ENCODE measurements at places on chromosomes 1 and 21. TPM values are rescaled to one million over a fixed set of nuclear protein-coding genes. Genes with fewer than 3 reads are reported as not detected.

DNA sequence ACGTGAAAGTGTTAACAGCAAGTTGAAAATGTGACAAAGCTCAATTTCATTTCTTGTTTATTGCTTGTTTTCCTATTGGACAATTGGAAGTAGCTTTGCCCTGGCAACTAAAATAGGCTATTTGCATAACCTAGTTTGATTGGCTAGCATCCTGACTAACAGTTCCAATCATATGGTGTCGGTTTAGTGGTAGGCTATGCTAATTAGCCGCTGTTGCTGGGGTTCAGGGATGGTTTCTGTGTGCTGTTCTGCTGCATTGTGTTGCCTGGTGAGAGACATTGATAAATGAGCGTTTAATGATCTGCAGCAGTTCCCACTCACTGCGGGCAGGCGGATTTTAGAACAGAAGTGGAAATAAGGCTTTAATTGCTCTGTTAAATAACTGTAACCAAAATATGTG, 68.5 kb downstream of the DYRK1A start:
- DNase-seq, result no peak

GRCh38 chr1:23593556-23594148, 34.4 kb upstream of the ID3 start:
- no peak for DNase-seq

DNA sequence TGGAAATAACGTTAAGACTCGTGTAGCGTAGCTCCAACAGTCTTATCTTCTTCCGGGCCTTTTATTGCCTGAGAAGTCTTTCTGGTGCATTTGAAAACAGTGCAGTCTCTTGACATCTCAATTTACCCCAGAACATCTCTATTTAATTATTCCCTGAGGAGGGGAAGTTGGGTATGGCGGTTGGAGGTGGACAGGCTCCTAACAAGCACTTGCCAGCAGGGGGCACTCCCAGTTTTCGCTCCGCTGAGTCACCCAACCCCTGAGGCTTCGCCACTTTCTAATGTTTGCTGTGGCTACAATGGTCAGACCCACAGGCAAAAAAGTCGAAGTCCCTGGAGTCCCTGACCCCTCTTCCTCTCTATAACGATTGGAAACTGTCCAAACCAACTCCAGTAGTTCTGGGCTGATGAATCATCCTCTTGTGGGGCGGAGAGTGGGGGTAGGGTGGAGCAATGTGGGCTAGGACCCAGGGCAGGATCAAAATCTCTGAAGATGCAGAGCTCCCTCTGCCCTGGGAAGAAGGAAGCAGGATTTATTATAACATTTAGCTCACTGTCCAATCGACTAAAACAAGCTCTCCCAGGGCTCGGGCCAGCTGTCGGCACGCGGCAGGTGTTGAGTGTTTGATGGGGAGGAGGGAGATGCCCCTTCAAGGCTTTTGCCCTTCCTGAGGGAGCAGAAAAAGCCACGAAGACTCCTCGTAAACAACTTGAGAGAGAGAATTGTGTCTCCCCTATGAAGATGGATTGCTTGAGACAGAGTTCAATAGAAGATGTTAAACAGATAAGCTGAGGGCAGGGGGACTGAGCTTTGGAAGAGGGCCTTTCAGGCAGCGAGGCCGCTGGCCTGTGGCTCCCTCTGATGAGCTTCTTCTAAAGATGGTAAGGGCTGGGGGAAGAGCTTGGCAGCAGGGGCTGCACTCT, 85.7 kb downstream of the BRINP2 start:
- peak; percentile 40 for DNase-seq

GRCh38 chr1:27525296-27526272, 35.6 kb upstream of the WASF2 start:
- DNase-seq, result peak; percentile 61

DNA sequence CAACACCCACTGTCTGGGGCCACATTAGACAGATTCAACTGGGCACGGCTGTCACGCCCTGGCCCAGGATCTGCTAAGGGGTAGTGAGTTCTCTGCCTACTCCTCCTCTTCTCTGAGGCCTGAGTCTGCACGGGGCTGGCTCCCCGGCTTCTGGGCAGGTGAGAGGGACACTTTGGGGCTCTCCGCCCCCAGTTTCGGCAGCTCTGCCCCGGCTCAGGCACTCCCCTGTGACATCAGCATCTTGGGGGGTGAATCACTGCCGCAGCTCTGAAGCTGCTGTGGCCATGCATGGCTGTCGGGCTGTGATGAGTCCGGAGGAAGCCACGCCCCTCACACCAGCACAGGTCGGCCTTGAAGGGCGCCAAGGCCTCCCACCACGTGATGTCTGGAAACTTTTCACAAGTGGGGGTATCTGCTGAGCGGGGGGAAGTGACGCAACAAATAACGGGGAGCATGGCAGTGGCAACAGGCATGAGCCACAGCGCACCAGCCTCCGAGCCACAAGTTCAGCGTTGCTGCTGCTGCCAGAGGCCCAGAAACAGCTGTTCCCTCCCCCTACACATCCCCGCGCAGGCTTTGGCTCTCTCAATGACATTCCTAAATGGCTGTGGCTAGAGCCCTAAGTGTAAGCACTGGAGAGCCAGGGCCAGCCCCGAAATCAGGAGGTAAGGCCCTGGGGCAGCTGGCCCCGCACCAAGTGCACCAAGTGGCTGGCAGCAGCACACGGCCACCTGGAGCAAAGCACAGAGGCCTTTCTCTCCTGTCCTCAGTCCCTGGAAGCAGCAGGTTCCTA, 26.3 kb downstream of the ZBTB17 start:
- peak; percentile 74 for DNase-seq

- DNase-seq, result no peak
Observed at GRCh38 chr1:100604372-100604771, 66.4 kb downstream of the GPR88 start.

DNA sequence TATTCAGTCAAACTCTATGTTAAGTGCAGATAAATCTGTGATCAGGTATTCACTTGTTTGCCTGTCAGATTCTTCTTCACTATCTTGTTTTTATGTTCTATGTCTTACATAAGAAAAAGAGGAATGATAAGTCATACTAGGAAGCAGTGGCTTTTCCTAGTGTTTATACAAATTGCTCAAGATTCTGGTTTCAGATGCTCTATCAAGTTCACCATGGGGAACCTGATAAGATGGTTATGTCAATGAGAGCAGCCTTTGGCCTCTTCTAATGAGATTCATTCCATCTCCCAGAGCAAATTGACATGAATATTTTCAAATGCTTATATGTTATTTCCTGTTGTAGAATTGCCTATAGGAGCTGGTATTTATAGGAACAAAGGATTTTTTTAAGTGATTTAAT, 218.8 kb upstream of the TMPRSS15 start:
- no peak for DNase-seq

- no peak for DNase-seq
Observed at GRCh38 chr1:64478594-64479470, 8.9 kb downstream of the CACHD1 start.

DNA sequence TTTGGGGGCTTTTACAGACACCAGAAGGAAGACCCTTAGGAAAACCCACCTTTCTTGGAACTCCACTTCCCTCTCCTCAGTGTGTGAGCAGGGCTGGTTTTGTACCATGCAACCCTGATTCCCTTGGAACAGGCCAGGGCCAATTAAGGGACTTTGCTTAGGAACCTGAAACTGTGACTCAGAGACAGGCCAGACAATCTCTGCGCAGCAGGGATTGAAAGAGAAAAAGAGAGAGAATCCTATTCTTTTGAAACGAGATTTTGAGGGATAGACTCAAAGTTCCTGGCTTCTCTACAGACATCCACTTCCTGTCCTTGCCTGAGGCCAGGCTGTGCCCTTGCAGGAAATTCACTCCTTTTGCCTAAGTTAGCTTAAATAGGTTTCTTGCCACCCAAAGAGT, 23.1 kb upstream of the C1orf198 start:
- DNase-seq, result no peak

DNA sequence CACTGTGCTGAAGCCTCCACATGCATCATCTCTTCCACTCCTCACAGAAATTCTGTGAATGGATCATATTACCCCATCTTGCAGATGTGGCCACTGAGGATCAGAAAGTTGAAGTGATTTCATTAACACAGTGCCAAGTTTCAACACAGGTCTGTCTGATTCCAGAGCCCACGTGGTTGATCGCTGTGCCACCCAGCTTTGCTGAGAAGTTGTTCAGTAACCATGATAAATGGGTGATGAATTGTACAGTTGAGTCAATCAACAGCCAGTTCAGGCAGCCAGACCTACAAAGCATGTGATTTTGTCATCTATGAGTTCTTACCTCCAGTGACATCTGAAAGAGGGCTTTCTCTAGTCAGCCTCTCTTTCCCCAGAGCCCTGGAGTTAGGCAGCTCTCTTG, 61.8 kb upstream of the GRHL3 start:
- DNase-seq, result no peak

- no peak for DNase-seq
Observed at GRCh38 chr1:38055965-38056364, 9.4 kb upstream of the POU3F1 start.

DNA sequence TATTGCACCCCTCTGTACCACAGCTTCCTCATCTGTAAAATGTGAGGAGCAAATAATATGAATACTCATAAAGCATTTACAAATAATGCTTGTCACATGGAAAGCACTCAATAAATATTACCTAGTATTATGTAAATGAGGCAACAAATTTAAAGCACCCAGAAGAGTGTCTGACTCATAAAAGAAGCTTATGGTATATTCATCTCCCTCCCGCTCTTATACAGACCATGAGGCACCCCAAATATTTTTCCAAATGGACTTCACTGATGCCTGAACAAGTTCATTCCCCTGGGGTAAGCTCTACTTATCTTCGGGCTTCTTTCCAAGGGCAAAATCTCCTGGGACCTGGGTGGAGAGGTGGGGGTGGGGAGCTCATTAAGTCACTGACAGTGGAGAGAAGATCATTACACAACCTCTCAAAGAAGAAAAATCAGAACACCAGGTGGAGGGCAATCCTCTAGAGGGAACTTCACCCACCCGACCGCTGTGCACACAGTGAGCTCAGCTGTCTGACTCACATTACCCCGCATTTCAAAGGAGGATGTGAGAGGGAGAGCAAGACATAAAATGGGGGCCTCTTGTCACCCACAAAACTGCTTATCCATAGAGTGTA, 166.2 kb downstream of the ASTN1 start:
- DNase-seq, result no peak

DNA sequence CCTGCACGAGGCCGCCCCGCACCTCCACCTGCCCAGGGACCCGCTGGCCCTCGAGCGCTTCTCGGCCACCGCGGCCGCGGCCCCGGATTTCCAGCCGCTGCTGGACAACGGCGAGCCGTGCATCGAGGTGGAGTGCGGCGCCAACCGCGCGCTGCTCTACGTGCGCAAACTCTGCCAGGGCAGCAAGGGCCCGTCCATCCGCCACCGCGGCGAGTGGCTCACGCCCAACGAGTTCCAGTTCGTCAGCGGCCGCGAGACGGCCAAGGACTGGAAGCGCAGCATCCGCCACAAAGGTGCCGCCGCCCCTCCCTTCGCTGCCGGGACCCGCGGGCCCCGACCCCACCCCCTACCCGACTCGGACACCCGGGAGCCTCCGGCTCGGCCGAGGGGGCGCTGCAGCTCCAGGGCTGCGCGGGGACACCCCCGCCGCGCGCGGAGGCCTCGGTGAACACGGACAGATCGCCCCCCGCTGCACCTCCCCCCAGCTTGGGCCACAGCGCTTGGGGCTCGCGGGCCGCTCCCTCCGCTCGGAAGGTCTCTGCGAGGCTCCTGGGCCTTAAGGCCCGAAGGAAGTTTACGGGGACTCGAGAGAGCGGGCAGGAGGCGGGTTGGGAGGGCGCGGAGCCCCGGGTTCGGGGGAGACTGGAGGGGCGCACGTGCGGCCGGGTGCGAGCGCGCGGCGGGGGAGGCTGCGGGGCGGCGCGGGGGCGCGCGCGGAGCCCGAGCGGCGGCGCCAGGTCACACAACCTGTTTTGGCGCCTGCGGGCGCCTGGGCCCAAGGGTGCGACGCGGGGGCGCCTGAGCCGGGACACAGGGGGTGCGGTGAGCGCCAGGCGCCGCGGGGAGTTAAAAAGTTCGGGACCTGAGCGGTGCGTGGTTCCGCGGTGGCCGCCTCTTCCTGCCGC, 1.2 kb downstream of the SAMD11 start:
- peak; percentile 26 for DNase-seq

GRCh38 chr21:14306126-14306907, 76.6 kb downstream of the HSPA13 start:
- no peak for DNase-seq

GRCh38 chr1:174988986-174989385, 10.8 kb upstream of the CACYBP start:
- no peak for DNase-seq

DNA sequence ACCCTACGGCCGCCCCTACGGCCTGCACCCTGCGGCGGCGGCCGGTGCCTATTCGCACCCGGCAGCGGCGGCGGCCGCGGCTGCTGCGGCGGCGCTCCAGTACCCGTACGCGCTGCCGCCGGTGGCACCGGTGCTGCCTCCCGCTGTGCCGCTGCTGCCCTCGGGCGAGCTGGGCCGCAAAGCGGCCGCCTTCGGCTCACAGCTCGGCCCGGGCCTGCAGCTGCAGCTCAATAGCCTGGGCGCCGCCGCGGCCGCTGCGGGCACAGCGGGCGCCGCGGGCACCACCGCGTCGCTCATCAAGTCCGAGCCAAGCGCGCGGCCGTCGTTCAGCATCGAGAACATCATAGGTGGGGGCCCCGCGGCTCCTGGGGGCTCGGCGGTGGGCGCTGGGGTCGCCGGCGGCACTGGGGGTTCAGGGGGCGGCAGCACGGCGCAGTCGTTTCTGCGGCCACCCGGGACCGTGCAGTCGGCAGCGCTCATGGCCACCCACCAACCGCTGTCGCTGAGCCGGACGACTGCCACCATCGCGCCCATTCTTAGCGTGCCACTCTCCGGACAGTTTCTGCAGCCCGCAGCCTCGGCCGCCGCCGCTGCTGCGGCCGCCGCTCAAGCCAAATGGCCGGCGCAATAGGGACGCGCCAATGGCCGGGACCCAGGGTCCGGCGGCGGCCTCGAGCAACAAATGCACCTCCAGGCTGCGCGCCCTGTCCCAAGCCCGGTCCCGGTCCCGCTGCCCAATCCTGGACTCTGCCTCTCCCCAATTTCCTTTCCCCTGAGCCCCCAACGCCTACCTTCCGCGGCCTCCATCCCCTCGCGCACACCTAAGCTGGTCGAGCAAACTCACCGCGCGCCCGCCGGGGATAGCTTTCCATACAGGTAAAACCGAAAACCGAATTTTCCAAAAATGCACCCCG, 1.8 kb downstream of the FOXD3 start:
- DNase-seq, result peak; percentile 25

- DNase-seq, result no peak
Observed at GRCh38 chr1:203771901-203772301, 6.9 kb downstream of the LAX1 start.

GRCh38 chr1:192476802-192477298, 98.7 kb upstream of the RGS1 start:
- DNase-seq, result peak; percentile 9

LCE2A gene
- total RNA-seq, result not detected

AGBL4 gene
- total RNA-seq, result not detected

IL10 gene
- total RNA-seq, result 1.0 TPM

TNFSF4 gene
- total RNA-seq, result 0.82 TPM

CASQ1 gene
- total RNA-seq, result 0.34 TPM

OLIG2 gene
- total RNA-seq, result not detected

HAO2 gene
- not detected for total RNA-seq

KRTAP21-2 gene
- not detected for total RNA-seq

KRTAP7-1 gene
- total RNA-seq, result not detected

IL12RB2 gene
- 0.55 TPM for total RNA-seq
